HCEC 1CT (cell line): ENCODE measurements at places on chromosomes 12 and 14.

DNA sequence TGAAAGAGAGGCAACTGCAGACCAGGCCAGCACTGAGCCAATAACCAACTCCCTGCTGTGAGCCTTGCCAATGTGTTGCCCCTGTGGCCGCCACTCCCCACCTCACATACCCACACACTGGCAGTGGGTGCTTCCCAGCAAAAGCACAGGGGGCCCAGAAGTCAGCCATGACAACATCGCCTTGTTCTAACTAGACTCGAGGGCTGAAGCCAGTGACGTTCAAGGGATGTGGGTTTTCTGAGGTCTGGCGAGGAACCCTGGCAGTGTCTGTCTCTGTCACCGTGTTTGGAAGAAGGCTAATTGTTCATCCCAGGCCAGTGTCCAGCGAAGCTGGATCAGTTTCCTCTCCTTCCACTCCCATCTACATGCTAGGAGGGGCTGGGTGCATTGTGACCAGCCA, 311.8 kb upstream of the AMIGO2 start:
- DNase-seq, result no peak

GRCh38 chr12:93483151-93483807, 16.0 kb downstream of the MRPL42 start:
- DNase-seq, result no peak

DNA sequence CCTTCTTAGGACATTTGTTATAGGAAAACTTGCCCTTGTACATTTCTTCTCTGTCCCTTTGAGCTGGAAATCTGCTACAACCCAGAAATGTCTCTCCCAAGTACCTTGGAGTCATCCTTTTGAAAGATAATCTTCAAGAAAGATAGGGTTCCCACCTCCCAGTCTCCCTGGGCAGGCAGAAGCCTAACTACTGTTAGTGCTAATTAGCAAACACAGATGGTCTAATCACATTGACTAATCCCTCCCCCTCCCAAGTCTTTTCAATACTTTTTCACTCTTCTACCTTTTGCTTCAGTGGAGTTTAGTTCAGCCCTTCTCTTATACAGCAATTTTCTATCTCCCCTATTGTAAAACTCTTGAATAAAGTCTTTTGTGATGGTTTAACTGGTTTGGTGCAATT, 129.8 kb upstream of the PPFIA2 start:
- DNase-seq, result no peak

- peak; percentile 75 for DNase-seq
Observed at GRCh38 chr14:79596551-79596950, 614.8 kb downstream of the DIO2 start.

GRCh38 chr12:14879222-14879933, 6.3 kb downstream of the MGP start:
- DNase-seq, result no peak

DNA sequence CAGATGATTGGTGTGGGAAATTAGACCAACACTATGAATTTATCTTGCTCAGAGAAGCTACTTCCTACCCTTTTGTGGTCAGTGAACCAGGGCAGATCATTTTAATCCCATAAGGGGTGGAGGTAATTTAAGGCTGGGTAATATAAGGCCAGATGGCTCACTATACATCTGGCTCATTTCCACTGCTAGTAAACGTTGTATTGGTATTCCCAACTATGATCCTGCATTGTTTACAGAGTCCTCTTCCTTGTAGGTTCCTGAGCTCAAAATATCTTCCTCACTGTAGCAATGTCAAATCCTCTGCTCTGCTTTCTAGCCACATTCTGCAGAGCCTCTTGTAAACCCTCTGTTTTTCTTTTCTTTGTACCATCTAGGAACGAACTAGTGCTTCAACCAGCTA, 93.0 kb upstream of the MGAT4C start:
- DNase-seq, result no peak

DNA sequence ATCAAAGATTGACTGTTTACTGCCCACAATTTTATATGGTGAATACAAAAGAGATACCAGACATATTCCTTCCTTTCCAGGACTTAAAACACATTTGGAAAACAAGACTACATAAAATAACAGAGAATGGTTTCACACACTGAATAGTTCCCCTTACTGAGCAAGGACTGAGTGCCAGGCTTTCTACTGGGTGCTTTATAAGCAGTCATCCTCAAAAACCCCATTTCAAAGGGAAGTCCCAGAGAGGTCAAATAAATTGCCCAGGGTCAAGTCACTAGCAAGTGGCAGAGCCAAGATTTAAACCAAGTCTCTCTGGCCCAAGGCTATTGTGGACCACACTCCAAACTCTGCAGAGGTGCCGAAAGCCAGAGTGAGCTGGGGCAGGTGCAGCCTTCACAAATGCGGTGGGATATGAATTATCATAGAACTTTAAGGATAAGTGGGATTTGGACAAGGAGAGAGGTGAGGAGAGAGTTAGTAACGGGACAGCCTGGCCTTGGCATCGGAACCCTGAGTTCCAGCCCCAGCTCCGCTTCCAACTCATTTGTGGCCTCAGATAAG, 9.1 kb upstream of the RPAP3 start:
- no peak for DNase-seq

GRCh38 chr14:75430526-75430925, 2.7 kb downstream of the JDP2 start:
- peak; percentile 30 for DNase-seq

- DNase-seq, result no peak
Observed at GRCh38 chr14:100567877-100568163, 19.4 kb downstream of the BEGAIN start.

- no peak for DNase-seq
Observed at GRCh38 chr14:56221382-56222128, 103.3 kb downstream of the PELI2 start.

DNA sequence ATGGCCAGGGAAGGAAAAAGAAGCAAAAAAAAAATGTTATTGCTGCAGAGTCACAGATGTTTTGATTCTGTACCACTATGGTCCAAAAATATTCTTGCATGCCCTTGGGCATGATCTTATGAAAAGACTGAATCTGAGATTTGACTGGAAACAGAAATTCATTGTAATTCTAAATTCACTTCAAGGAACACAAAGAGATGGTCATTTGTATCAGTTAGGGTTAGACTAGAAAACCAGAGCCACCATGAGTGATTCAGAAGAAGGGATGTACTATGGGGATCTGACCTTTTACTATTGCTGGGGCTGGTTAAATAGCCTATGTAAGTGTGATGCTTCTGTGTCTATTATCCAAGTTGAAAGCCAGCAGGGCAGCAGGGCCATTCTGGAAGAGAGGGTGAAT, 5.2 kb downstream of the TMTC1 start:
- DNase-seq, result no peak

DNA sequence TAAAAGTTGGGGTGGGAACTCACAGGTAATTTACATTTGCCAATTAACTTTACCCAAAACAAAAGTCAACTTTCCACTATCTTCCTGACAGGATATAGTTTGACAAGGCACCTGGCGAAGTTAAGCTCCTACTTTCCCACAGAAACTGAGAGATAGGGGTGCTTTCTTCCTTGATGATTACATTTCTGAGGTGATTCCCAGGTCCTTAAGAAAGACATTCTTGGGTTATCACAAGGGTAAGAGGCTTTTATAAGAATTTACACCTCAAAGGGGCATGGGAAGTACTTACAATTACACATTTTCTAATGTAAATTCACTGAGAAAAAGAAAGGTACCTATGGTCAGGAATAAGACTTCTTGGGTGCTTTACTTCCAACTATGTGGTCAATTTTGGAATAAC, 660.9 kb upstream of the MGAT4C start:
- DNase-seq, result no peak

GRCh38 chr14:35779368-35779767, 29.7 kb downstream of the RALGAPA1 start:
- DNase-seq, result no peak

DNA sequence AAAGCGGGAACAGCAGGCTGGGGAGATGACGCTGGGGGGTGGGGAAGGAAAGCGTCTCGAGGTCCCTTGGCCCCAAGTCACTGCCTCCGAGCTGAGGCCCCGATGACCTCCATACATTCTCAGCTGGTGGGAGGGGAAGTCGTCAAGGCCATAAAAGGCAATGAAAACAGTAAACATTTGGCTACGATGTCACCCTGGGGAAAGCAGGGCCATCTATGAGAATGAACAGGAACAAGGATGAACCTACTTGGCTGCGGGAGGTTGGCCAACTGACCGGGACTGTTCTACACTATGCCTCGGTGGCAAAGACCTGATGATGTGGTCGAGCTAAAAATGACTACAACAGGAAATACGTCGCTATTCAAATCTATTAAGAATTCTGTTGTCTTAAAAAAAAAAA, 19.5 kb downstream of the PRKAB1 start:
- DNase-seq, result no peak

DNA sequence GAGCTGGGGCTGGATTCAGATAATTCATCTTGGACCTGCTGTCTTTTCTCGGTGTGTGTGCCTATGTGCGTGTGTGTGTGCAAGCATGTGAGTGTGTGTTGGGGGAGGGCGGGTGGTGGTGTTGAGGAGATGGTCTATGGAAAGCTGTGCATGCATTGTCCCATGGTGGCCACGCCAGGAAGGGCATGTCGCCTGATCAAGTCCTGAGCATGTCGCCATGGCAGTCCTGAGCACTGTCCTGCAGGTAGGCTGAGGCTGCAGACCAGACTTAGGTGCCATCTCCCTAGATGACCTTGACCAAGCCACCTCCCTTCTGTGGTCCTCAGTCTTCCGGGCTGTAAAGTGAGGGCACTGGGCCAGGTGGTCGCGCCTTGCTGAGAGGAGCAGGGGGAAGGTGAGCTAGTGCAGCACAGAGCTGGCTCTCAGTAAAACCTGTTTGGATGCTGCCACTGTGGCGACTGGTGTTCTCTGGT, 81.4 kb downstream of the PAPOLA start:
- DNase-seq, result no peak

- DNase-seq, result peak; percentile 23
Observed at GRCh38 chr12:42421844-42422779, 96.1 kb downstream of the PPHLN1 start.

- DNase-seq, result no peak
Observed at GRCh38 chr12:27946421-27946820, 26.1 kb downstream of the PTHLH start.

DNA sequence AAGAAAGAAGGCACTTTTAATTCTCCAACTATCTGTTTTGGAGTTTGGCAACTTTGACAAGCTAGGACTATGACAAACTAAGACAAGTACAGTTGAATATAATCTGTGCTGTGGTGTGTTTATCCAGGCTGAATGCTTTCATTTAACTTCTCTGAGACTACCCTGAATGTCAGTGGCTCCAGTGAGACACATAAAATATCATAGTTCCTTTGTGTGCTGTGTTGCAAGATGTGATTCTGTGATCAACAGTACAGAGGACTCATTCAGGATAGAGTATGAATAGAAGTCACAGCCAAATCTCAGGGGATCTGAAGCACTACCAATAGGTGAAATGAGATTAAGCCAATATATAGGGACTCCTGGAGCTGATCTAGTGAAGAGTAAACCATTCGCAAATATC, 876.9 kb upstream of the FBXO33 start:
- DNase-seq, result no peak

DNA sequence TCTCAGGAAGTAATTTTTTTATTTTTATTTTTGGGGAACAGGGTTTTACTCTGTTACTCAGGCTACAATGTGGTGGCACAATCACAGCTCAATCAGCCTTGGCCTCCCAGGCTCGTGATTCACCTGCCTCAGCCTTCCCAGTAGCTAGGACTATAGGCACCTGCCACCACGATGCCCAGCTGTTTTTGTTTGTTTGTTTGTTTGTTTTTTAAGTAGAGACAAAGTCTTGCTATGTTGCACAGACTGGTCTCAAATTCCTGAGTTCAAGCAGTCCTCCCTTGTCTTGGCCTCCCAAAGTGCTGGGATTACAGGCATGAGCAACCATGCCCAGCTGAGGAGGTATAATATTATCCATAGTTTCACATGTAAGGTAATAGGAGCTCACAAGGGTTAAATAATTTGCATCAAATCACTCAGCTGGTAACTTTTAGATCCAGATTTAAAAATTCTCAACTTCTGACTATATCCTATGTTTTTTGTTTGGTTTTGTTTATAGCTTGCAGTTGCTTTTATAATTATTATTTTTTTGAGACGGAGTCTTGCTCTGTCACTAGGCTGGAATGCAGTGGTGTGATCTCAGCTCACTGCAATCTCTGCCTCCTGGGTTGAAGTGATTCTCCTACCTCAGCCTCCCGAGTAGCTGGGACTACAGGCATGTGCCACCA, 629.3 kb downstream of the DIO2 start:
- DNase-seq, result peak; percentile 63

- DNase-seq, result no peak
Observed at GRCh38 chr12:102873077-102873476, 44.0 kb downstream of the PAH start.

GRCh38 chr12:67319936-67320335, 50.8 kb downstream of the CAND1 start:
- no peak for DNase-seq

DNA sequence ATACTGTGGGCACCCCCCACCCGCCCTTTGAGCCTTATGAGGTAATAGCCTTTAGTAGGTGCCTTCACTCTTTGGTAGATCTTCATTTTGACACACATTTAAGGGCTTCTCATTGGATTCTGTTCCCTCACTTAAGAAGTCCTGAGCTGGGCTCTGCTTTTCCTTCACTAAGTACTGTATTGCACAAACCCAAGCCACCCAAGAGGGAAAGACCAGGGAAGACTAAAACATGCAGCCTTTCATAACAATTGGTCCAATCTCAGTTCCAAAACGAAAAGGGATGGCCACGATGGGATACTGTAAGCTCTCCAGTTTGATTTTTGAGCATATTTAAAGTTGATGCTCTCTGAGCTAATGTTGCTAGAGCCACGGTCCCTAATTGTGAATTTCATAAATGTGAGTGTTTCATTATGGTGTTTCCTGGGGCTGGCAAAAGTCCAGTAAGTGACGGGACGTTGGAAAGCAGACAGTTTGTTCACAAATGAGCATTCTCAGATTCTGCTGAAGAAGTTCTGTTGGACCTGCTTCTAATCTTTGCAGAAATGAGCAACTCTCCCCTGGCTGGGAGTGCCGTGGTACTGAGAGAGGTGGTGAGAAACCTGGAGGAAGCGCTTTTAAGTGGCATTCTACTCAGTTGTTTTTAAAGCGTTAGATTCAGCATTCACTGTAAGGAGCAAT, 9.4 kb downstream of the SSPN start:
- DNase-seq, result peak; percentile 11

DNA sequence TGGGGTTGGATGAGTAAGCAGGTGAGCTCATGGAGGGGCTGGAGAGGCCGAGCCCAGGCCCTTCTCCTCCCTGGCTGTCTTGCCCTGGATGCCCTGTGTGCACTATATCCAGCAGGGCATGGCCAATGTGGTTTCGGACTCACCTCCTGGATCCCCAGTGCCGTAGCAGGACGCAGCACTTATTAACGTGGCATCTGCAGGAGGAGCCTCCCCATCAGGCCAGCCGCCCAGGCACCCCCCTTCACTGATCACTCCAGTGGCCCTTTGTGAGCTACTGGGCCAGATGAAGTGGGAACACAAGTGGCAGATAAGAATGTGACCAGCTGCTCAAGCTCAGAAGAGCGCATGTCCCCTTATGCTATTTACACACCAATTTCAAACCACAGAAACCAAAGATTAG, 43.1 kb upstream of the DICER1 start:
- DNase-seq, result no peak

GRCh38 chr12:55925371-55925770, 2.3 kb downstream of the PYM1 start:
- DNase-seq, result no peak

GRCh38 chr14:33184587-33184986, 245.9 kb downstream of the NPAS3 start:
- no peak for DNase-seq

GRCh38 chr12:116299064-116299463, 21.6 kb upstream of the MED13L start:
- no peak for DNase-seq
